ENCODE measurements at places on chromosomes 12 and 14.

GRCh38 chr12:118617611-118618450 lies 241.5 kb downstream of the SUDS3 start:
- DNase-seq = no peak

- DNase-seq = no peak
These were observed 156.4 kb downstream of the ESR2 start for GRCh38 chr14:64137657-64138290.

DNA sequence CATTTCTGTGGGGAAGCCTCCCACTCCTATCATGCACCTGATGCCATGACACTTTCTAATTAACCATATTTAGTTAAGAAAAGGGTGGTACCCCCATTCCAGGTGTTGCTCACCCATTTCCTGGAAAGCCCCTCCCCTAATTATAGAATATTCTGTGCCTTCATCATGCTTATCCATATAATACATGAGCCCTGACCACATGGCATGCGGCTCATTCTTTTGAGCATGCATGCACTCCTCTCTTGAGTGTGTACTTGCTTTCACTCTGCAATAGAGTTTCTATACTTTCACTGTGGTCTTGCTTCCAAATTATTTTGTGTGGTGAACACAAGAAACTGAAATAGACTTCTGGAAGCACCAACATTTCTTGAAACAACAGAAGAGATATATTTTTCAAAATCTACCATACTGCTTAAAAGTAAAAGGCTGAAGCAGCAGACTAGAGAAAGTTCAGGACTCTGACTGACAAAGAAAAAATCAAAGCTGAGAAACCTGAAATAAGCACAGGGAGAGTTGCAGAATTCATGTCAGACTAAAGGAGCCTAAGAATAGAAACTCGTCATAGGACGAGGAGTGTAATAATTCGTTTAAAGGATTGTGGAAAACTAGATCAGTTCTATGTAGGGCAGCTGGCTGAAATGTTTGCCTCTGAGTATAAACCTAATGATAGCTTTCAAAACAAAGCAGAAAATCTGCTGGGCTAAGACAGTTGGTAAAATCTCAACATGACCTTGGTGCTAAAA lies 144.8 kb downstream of the KITLG start:
- no peak for DNase-seq

DNA sequence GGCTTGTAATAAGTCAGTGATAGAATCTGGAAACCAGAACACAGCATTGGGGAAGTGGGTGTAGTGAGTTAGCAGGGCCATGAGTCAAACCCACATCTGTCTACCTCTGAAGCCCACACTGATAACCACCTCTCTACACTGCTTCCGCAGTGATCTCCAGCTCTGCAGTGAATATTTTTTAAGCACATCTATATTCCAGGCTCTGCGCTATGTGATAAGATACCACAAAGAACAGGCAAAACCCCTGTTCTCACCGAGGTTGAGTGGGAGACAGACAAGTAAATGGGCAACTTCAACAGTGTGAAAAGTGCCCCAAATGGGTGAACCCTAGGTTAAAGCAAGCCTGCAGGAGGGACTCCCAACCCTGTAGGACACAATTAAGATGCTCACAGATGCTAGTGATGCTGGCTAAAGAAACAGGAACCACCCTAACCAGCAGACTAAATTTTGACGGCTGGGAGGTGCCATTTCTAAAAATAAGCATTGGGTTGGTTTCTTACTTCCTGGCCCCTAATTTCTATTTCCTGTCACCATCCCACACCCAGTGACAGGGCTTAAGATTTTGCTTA lies 375.0 kb downstream of the DPF3 start:
- DNase-seq = peak; percentile 25

GRCh38 chr14:98120831-98121464 lies 1151.0 kb downstream of the BCL11B start:
- DNase-seq = no peak

- DNase-seq = peak; percentile 56
These were observed 8.7 kb upstream of the TESPA1 start for GRCh38 chr12:54993181-54993835.

DNA sequence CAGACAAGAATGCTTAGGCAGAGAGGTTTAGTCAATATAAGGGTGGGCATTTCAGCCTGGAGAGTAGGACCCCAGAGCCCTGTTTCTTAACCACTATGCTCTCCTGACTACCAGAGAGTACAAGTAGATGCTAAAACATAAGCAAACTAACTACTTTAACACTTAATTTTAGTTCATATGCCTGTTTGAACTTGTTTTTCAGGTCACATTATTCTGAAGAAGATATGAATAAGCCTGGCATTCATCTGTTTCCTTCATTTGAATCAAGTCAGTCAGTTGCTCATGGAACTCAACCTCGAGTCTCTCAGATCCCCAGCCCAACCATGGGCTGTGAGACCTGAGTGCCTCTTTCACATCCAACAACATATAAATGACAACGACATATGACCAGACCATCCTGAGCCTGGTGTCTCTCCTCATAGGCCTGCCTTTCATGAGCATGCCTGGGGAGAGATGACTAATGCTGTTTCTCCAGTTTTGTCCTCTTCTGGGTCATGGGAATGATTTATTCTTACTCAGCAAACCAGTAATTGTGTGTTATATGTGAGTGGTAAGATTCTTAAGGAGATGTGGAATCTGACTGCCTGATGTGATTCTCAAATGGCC lies 251.1 kb upstream of the BTG1 start:
- DNase-seq = no peak

GRCh38 chr14:64279704-64280668 lies 14.2 kb downstream of the ESR2 start:
- DNase-seq = no peak

GRCh38 chr12:79424109-79424721 lies 266.5 kb downstream of the PAWR start:
- DNase-seq = no peak

DNA sequence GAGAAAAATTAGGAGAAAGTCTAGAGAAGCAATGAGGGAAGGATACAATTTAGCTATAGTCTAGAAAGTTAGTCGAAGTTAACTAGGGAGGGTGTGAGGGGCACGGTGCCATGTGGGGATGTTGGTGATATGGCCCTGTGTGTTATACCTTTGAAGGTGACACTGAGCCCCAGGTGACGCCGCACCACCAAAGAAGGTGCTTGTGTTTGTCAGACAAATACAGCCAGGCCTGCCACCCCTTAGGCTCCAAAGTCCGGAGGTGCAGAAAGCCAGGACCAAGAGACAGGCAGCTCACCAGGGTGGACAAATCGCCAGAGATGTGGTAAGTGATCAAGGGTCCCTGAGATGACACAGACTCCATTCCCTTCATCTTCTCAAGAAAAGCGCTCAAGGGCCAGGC lies 1.1 kb downstream of the C1S start:
- DNase-seq = no peak

- DNase-seq = no peak
These were observed 57.0 kb downstream of the ZNF664 start for GRCh38 chr12:124030008-124030407.

DNA sequence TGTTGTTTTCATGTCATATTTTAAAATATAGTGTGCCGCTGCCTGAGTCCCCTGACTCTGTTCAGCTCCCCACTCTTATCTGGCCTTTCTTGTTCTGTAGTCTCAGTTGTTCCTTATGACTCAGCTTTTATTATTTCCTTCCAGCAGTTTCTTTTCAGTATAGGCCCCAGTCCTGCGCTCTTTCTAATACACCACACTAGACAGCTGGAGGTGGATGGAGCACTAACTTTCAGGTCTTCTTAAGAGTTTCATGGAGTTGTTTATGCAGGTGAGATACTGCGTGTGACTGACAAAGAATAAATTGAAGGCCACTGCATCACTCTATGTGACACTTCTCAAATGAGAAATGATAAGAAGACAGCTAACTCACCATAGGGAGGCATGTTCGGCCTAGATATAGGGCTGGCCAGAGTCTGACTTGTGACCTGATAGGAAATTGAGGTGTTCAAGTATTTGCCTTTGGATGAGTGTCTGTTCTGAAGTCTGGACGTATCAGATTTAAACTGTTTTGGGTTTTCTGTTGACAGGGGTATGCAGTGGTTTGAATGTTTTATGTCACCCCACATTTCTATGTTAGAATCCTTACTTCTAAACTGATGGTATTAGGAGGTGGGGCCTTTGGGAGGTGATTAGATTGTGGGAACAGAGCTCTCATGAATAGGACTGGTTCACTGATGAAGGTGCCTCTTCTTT lies 60.8 kb upstream of the CLMN start:
- DNase-seq = no peak

- DNase-seq = no peak
These were observed at the start of gene PAWR for GRCh38 chr12:79690638-79691510. PAWR (minus strand) TSS chr12:79690964; CDS start chr12:79690244, 720 bp downstream.

DNA sequence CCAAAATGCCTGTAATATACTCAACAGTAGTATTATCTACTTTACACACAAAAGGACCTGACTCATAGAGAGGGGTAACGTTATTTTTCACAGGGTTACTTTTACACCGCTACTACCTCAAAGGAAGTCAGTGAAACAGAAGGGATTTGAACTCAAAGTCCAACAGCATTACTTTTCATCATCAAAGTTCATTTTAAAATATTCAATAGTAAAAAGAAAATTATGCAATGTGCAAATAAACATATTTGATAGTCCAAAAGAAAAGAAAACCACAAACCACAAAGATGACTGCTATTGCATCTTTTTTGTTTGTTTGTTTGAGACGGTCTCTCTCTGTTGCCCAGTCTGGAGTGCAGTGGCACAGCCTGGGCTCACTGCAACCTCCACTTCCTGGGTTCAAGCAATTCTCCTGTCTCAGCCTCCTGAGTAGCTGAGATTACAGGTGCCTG lies 15.5 kb downstream of the KIF21A start:
- no peak for DNase-seq

DNA sequence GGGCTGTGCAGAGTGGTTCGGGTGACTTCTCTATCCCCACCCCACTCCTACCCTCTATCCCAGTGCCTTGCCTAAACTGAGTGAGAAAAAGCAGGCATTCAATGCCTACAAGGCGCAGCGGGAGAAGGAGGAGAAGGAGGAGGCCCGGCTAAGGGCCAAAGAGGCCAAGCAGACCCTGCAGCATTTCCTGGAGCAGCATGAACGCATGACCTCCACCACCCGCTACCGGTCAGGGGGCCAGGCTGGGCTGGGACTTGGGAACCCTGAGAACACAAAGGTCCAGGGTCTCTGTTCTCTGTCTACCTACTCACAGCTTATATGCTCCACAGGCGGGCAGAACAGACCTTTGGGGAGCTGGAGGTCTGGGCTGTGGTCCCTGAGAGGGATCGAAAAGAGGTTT lies 11.7 kb downstream of the PRPF40B start:
- DNase-seq = no peak

GRCh38 chr14:61101803-61102548 lies 120.9 kb downstream of the SLC38A6 start:
- no peak for DNase-seq

Measured in CD8-positive, alpha-beta T cell (primary cell).